ENCODE measurements at places on chromosomes 4 and X.
A peak's percentile ranks its signal among the peaks of the same experiment; 100 is the strongest.

DNA sequence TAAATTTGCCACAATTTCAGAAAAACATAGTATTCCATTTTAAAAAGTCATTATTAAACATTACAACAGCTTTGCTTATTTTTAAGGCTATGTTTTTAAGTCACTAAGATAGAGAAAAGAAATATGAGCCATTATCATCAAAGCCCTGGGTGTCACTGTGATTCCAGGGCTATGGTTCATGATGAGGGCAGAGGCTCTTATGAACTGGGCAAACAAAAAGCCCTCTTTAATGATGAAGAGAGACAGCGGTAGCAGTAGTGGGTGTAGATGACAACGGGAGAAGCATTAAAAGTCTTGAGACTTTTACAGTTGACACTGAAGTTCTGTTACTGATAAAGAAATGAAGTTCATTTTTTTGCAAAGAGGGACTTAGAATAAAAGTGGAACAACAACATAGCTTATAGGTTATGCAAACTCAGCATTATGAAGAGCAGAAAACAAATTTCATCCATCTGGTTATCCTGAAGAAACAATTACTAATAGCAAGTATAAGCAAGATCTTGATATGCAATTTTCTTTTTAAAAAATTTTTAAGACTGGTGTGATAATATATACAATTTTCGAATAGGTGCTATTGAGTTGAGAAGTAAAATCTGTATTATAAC is 202.7 kb upstream of the ETNPPL start:
- DNase-seq: no peak

DNA sequence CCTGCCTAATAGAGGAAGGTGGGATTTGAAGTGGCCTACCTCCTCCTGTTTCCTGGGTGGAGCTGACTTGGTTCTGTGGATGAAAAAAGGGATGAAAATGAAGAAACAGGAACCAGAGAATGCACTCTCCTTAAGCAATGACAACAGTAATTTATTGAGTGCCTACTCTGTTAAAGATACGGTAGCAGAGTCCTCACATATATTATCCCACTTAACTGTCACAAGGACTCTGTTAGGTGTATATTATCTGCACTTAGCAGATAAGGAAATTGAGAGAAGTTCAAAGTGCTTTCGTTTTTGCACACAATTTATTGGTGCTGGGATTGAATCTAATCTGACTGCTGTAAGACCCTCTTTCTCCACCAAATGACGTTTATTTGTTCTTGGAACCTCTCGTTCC is 301.2 kb downstream of the PACRGL start:
- DNase-seq: no peak

GRCh38 chr4:6267573-6267972 is 2.1 kb upstream of the WFS1 start:
- DNase-seq: no peak

DNA sequence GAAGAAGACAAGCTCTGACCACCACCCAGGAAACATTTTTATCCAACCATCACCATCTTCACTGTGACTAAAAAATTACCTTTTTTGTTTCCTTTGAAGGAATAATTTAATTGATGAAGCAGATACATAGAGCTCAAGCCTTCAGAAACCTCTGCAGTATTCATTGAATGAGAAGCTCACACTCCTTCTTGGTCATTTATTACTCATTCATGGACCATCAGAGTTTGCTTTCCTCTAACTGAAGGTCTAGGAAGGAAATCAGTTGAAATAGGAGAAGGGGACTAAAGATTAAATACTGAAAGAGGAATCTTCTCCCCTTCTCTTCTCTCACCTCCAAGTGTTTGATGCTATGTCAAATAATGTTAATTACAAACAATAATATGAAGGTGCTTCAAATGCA is 290.6 kb upstream of the KLF3 start:
- no peak for DNase-seq

- DNase-seq: no peak
Measured at GRCh38 chr4:109026588-109026987, 263.7 kb upstream of the ETNPPL start.

GRCh38 chr4:108037884-108038283 is 48.2 kb downstream of the HADH start:
- no peak for DNase-seq

- DNase-seq: no peak
Measured at GRCh38 chr4:81652069-81652478, 180.4 kb upstream of the RASGEF1B start.

- DNase-seq: no peak
Measured at GRCh38 chr4:7255488-7255881, 63.1 kb downstream of the SORCS2 start.

- DNase-seq: no peak
Measured at GRCh38 chrX:29542152-29542551, 673.2 kb upstream of the MAGEB2 start.

DNA sequence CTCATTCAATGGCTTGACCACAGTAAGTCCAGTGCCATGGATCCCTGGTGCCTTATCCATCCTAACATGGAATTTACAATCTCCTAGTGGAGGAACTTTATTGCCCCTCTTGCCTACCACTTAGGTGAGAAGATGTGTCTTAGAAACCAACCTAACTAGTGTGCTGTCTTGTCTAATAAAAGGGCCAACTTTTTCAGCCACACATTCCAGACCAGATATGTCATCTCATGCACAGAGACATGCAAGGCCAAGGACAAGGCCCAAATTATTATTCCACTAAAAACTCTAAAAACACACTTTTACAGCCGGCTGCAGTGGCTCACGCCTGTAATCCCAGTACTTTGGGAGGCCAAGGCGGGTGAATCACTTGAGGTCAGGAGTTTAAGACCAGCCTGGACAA is 10.6 kb upstream of the PRDX4 start:
- no peak for DNase-seq

DNA sequence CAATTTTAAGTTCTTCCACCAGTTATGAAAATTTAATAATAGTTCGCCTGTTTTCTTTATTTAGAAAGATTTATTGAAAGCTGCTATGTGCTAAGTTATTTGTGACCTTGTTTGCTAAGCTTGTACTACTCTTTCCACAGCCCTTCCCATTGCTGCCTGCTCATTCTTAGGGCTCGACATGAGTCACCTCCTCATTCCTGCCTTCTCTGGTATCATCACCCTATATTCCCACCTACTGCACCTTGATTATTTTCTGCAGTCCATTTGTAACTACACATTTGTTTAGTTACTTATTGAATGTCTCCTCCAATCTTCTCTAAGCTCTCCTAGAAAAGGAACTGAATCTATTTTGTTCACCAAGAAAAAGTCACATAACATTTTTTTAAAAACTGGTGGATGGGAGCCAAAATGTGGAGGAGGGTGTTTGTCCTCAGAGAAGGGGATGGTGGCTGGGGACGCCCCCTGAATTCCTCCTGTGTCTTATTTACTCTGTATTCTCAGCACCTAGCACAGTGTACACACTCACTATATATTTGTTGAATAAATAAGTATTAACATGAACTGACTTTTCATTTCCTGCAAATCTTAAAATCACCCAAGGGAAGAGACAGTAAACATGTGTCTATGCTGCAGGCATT is 3.7 kb upstream of the RAB9A start:
- DNase-seq: no peak

DNA sequence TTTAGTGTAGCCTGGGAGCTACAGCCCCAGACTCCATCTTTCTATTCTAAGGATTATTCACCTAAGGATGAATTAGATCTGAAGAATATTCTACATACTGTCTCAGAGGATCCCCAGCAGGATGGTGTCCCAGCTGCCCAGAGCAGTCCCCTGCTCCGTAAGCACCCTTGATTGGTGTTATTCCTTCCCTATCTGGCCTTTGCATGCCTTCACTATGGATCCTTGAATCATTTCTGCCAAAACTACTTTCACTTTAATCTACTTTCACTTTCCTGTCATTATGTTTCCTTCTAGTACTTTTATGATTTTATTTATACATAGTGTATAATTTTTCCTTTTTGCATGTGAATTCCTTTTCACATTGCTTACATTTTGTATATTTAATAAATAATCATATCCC is 39.2 kb downstream of the ARHGAP24 start:
- no peak for DNase-seq

DNA sequence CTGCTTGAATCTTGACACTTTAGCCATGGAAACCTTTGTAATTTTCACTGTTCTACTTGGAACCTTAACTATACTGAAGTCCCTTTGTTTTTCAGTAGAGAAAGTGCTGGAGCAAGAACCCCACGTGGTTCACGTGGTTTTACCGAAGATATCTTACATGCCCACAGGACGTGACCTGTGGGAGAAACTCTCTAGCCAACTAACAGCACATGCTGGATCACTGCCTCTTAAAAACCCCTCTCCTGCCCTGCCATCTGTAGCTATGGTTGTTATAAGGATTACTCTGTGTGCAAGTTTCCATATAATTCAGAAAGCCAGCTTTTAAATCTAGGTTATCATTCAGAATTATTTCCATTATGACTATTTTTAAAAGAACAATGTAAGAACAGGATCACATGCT is 30.2 kb downstream of the SPANXD start:
- no peak for DNase-seq

- no peak for DNase-seq
Measured at GRCh38 chr4:74618659-74619058, 173.7 kb downstream of the AREG start.

- DNase-seq: peak; percentile 86
Measured at GRCh38 chrX:119468551-119469312, 488 bp downstream of the SLC25A5 start.

DNA sequence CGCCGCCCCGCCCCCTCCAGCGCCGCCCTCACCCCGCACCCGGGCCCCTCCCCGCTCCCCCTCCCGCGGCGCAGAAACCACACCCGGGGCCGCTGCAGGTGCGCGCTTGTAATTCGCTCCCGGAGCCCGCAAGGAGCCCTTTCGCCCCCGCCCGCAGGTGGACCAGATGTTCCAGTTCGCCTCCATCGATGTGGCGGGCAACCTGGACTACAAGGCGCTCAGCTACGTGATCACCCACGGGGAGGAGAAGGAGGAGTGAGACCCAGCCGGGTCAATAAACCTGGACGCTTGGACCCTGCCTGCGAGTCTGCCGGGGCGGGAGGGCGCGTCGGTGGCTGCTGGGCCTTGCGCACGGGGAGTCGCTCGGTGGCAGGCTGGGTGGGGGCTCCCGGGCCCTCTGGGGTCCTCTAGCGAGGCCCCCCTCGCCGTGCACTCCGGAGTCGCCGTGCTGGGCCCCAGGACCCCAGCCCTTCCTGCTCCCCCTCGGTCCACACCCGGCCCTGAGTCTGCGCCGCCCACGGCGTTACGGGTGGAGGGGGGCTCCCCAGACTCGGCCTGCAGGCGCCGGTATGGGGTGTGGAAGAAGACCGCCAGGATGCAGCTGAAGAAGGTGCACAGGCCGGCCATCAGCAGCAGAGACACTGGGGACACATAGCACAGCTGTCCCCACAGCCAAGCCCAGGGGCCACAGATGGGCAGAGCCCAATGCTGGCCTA is 7.1 kb downstream of the SLC49A3 start:
- DNase-seq: peak; percentile 39

GRCh38 chrX:57282568-57282967 is 3.9 kb upstream of the FAAH2 start:
- DNase-seq: no peak

- no peak for DNase-seq
Measured at GRCh38 chrX:95764972-95765451, 919.6 kb upstream of the DIAPH2 start.

- no peak for DNase-seq
Measured at GRCh38 chr4:80240976-80241375, 25.5 kb upstream of the FGF5 start.

DNA sequence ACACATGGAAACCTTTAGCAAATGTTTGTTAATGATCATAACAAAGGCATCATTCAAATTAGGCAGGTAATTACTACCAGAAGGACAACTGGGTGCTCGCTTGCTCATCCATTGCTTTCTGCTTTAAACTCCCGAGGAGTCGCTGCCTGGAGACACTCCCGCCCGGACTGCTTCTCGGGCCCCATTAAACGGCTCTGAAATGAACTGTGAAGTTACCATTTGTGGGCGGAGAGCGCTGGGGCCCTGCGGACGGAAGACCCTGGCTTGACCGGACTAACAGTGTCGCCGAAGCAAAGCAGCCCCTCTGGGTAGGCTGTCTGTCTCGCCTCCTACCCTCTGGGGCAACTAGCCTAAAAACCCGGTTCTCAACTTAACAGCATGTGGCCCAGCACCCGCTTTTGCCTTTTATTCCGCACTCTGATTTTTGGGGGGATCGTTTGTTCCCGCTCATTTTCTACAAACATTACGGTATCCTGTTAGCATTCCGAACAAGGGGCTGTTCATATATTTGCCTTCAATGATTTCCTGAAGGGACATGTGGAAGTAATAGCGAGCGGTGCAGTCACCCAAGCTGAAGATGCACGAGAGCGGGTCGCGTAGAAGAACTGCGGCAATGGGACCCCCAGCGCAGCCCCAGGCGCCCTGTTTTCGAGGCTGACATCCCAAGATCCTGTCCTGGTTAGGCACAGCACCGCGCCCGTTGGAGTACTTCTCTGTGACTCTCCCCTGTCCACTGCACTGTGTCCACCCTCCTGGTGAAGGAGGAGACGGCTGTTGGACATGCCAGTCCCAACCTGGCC is 1.6 kb upstream of the PDGFRA start:
- DNase-seq: peak; percentile 58

DNA sequence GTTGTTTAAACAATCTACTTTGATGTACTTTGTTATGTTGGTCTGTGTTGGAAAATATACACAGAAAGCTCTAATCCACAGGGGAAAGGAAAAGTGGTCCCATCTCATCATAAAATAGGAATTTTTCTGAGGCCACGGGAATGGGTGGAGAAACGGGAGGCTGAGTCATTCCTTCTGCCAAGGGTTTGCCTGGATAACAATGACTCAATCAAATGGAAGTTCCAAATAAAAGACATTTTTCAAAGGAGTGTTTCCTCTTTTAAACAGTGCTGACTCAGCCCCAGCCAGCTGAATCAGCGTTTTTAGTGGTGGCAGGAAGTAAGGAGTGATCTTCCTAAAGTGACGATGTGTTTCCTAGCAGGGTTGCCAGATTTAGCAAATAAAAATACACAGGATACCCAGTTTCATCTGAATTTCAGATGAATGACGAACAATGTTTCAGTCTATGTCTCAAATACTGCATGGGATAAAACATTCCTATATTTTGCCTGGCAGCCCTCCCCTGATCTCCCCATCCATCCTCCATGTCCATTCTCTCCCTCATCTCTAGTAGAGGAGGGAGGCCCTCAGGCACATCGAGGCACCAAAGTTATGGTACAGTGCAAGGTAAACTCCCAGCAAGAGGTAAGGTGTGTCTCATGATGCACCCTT is 345.4 kb upstream of the GATB start:
- DNase-seq: peak; percentile 65

DNA sequence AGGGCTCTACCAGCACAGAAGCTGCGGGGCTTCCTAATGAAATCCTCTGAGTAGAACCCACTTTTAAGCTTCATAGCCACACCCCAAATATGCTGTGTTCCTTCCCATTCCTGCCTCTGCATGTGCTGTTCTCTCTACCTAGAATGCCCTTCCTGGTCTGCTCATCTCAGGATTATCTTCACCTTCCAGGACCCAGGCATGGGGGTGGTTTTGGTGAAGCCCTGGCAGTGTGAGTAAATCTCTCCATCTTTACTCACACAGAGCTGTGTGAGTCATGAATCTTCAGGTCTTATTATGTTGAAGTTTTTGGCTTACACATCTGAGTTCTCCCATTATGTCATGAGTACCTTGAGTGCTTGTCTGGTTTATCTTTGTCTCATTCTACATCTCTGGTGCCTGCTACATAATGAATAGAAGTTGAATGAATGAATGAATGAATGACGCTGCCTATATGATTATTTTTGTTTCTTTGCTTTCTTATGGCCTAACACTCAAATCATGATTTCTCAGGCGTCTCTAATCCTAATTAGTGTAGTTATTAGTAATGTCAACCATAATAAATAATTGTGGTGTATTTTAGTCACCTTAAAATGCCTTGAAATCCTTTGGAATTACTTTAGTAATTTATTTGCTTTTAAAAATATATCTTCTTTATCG is 41.9 kb downstream of the HADH start:
- DNase-seq: no peak

All from ovary (tissue), 10 donors.